ENCODE measurements at places on chromosomes 13 and 19.
A peak's percentile ranks its signal among the peaks of the same experiment; 100 is the strongest.

GRCh38 chr19:1040476-1041271 lies 767 bp downstream of the ABCA7 start:
- peak; percentile 94 for DNase-seq

DNA sequence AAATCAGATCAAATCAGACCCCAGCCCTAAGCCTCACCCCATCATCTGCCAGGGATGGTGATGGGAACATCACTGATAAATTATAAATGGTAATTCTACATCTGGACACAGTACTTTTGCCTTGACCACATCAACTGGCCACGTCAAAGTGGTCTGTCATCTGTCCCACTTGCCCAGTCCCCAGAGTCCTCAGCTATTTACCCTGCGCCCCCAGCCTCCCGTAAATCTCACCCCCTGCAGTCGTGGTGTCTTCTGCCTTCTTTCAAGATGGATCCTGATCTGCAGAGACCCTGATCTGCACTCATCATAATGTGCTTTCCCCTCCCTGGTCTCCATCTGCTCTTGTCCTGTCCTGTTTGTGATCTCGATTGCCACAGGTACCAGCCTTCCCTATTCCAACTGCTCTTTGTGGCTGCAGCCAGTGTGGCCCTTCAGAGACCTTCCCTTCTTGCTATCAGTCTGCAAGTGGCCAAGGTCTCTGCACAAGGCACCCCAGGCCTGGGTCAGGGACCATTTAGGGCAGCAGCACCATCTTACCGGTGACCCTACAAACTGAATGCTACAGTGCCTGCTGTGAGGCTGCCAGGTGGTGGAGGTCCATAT lies 26.7 kb upstream of the POP4 start:
- DNase-seq = peak; percentile 12

GRCh38 chr19:11797491-11797890 lies 832 bp upstream of the ZNF491 start:
- peak; percentile 83 for DNase-seq

GRCh38 chr19:51799774-51800472 lies 5.0 kb downstream of the FPR3 start:
- no peak for DNase-seq

- no peak for DNase-seq
Observed at GRCh38 chr13:51821606-51822005, 17.6 kb upstream of the DHRS12 start.

- DNase-seq = peak; percentile 47
Observed at GRCh38 chr19:40762754-40763470, 11.9 kb downstream of the SNRPA start.

- no peak for DNase-seq
Observed at GRCh38 chr19:55667958-55668357, 7.1 kb upstream of the EPN1 start.

GRCh38 chr13:108363666-108364065 lies 94.1 kb downstream of the TNFSF13B start:
- no peak for DNase-seq

- no peak for DNase-seq
Observed at GRCh38 chr19:35120492-35120891, 4.9 kb downstream of the FXYD3 start.

GRCh38 chr19:6514926-6515544 lies 12.9 kb upstream of the TUBB4A start:
- no peak for DNase-seq

- DNase-seq = no peak
Observed at GRCh38 chr19:54084410-54084809, 3.2 kb upstream of the TARM1 start.

- no peak for DNase-seq
Observed at GRCh38 chr19:13060233-13060963, 42.3 kb downstream of the LYL1 start.

DNA sequence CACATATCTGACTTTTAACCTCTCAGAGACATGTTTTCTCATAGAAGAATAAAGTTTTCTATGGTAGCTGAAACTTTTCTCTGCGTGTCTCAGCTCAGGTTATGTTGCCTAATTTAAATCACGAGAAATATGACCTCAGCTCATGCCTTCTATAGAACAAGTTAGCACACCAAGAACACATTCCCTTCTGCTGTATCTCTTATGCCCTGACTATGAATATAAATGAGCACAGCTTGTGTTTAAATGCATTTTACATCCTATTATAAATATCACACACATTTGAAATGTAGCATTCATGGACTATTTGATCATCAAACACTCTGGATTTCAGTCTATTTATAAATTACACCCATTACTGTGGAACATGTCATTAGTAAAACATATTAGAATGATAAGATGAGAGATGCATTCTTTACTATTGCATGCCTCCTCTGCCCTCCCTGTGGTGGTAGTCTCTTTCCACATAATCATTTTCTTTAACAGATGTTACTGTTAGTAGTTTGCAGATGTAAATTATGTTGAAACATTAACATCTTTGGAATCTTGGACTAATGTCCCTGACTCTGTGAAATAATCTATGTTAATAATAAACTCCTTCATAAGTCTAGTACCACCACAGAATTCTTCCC lies 2044.9 kb upstream of the PCDH20 start:
- no peak for DNase-seq

DNA sequence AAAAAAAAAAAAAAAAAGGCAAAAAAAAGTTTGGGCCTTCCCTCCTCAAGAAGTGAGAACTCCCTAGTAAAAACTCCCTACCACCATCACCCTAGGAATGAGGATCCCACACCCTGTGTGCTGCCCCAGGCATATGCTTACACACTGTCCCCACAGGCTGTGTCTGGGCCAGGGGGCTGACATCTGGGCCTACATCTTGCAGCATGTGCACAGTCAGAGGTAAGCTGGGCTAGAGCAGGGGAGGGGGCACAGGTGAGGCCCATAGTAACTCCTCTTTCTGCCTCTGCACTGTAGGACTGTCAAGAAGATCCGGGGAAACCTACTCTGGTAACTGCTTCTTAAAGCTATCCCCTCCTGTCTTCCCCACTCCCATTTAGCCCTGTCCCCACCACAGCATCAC lies 1.0 kb downstream of the HAUS5 start:
- no peak for DNase-seq

GRCh38 chr13:21014502-21015170 lies 46.8 kb downstream of the LATS2 start:
- DNase-seq = no peak

DNA sequence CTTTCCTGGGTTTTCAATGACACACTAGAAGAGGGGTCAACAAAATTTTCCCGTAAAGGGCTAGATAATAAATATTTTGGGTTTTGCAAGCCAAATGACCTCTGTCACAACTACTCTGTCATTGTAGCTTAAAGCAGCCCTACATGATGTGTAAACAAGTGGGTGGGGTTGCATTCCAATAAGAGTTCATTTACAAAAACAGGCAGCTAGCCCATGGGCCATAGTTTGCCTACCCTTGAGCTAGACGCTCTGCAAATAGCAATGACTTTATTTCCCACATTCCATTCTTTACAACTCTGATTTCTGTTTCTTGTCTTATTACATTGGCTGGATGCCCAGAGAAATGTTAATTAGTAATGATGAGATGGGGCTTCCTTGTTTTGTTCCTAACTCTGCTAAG lies 76.0 kb downstream of the ZNF557 start:
- no peak for DNase-seq

GRCh38 chr13:33284031-33284430 lies 1.5 kb downstream of the STARD13 start:
- DNase-seq = no peak

GRCh38 chr19:55173714-55174409 lies 6.2 kb downstream of the SYT5 start:
- peak; percentile 83 for DNase-seq

- no peak for DNase-seq
Observed at GRCh38 chr13:89465366-89465765, 1794.2 kb downstream of the SLITRK5 start.

GRCh38 chr19:11261971-11262839 lies at the start of gene DOCK6:
Gene DOCK6, minus strand, starts transcription at chr19:11262524. Its CDS starts 84 bp downstream, at chr19:11262440.
- peak; percentile 50 for DNase-seq

DNA sequence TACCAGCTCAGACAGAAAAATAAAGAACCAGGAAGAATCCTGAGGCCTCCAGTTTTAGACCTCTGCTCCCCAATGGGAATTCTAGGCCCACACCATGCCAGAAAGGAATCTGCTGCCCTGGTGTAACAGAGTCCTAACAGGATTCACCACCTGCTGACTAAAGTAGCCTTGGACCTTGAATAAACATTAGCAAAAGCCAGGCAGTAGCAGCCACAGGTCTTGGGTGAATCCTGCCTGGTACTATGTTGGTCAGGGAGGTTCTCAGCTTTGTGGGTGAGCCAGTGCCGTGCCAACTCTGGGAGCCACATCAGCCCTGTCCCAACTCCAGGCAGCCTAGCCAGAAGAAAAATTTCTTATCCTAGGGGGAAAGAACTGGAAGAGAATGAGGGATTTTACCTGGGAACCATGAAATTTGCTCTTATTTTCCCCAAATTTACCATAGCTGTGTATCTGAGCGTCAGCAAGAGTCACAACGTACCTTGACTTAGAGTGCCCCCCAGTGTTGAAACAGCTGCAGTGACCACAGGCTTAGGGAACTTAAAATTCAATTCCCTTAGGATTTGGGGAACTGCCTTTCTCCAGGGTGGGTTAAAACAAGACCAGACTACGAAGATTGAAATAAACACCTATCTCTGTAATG lies 1895.6 kb upstream of the PRR20A start:
- no peak for DNase-seq

DNA sequence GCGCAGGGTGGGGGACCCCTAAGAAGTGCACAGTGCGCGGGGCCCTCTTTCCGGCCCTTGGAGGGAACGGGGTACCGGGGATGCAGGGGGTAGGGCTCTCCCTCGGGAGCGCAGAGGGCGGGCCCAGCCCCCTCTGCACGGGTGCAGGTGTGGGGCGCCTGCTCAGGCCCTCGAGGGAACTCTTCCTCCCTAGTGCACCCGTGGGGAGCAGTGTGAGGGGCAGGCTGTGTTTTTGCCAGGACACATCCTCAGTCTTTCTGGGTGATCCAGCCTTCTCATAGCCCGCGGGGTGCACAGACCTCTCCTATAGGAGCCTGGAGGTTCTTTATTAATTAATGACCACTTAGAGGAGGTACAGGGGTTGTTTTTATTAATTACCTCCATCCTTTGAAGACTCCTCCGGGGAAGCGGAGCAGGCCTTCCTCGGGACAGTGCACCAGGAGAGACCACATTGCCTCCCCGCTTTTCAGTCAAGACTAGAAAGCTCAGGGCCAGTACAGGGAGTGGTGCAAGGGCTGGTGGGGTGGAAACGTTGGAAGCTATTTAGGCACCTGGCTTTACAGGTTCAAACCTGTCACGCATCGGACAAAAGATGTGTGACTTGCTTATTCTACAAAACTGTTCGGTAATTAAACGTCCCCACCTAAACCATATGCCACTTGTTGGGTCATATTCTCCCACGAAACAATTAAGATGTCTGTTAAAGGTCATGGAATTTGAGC lies 598 bp upstream of the GJB6 start:
- no peak for DNase-seq
